ENCODE measurements at places on chromosomes 11 and 22. TPM values are rescaled to one million over a fixed set of nuclear protein-coding genes. Genes with fewer than 3 reads are reported as not detected.

FXYD2 gene
- 16.3 TPM for total RNA-seq

MMP10 gene
- total RNA-seq: 0.96 TPM

RAB38 gene
- 0.98 TPM for total RNA-seq

OR5AP2 gene
- total RNA-seq: not detected

KCNE3 gene
- total RNA-seq: not detected

PHLDA2 gene
- 105 TPM for total RNA-seq

OR51B4 gene
- total RNA-seq: not detected

MMP12 gene
- 0.06 TPM for total RNA-seq

Measured in A549 treated with Hydrocortisone at 1 μM for 4 hours (cell line).